Activated B cell treated with CpG ODN at 0.5 μM for 24 hours (primary cell): ENCODE measurements at places on chromosomes 7 and 10. TPM values are rescaled to one million over a fixed set of nuclear protein-coding genes. Genes with fewer than 3 reads are reported as not detected.

DNA sequence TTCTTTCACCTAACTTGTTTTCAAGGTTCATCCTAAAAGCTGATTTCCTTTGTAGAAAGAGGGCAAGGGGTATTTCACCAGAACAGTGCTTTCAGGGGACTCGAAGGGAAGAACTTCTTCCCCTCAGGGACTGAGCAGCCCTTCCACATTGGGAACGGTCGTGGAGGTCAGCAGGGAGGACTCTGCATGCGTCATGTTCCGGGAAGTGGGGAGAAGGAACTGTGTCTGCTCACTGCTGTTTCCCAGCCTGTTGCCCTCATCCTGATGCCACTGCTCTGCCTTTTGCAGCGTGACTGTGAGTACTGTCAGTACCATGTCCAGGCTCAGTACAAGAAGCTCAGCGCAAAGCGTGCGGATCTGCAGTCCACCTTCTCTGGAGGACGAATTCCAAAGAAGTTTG, 27.2 kb downstream of the MCM10 start:
- H3K36me3 ChIP-seq: no peaks in the 10 kb centered on the region
- H3K4me3 ChIP-seq: no peak overlapping the region
- DNase-seq: no peak
- no peak overlapping the region for H3K27ac ChIP-seq
- H3K27me3 ChIP-seq: no peaks in the 10 kb centered on the region

- peak overlapping the region; percentile 75 for H3K27ac ChIP-seq
- DNase-seq: no peak
- H3K4me1 ChIP-seq: peaks cover 22% of the 10 kb centered on the region
- H3K4me3 ChIP-seq: peak overlapping the region; percentile 94
- H3K27me3 ChIP-seq: no peaks in the 10 kb centered on the region
Measured at GRCh38 chr10:121926671-121927317, 1.0 kb downstream of the ATE1 start.

TMEM270 gene
- not detected in 2 replicates for total RNA-seq

DNA sequence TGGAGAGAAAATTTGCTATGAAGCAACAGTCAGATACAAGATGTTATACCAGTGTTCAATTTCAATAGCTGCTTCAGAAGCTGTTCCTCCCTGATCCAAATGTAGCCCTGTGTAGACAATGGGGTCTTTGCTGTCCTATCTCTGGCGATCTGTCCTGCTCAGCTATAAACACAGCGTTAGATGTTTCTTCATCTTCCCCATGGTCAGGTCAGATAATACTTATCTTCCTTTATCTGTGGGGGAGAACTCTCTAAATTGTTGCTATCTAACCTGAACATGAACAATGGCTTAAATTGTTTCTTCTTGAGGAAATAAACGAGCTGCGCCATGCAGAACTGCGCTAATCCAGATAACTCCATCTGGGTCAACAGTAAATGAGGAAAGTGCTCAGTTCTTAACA, 15.6 kb upstream of the KIAA1217 start:
- H3K27me3 ChIP-seq: no peaks in the 10 kb centered on the region
- no peak overlapping the region for H3K27ac ChIP-seq
- no peak overlapping the region for H3K4me3 ChIP-seq
- DNase-seq: no peak

IDI2 gene
- not detected in 2 replicates for total RNA-seq

AOC1 gene
- total RNA-seq: not detected in 2 replicates

NEUROG3 gene
- 0.38 and 0.66 TPM in 2 replicates for total RNA-seq

DNA sequence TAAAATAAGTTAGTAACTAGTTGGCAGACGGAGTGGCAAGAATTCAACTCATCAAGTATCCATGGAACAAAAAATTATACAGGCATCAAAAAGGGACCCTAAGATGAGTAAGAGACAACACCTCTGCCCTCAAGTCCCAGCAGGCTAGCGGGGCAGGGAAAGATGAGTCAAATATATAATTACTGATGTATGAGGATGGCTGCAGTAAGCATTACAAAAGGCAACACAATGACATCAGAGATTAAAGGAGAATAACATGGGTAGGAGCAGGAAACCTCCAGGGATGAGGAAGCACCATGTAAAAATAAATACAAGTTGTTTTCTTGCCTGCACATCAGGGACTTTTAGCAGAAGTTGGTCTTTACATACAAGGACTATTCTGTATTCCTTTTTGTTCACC, 49.4 kb downstream of the SCRN1 start:
- no peak for DNase-seq
- no peaks in the 10 kb centered on the region for H3K4me1 ChIP-seq
- peaks cover 81% of the 10 kb centered on the region for H3K36me3 ChIP-seq

DNA sequence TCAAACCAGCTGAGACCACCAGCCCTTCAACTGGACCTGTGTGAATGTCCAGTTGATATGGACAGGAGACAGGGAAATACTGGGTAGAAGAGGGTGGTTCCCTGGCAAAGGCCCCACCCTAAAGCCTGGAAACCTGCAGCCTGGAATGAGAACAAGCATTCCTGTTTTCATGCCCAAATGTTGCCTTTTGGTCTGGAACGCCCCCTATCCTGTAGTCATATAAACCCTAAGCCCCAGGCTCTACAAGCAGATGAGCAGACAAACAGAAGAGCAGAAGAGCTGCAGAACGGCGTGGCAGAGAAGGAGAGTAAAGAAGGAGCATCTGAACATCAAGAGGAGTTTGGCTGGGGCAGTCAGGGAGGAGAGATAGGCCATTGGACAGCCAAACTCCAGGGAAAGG, 38.4 kb downstream of the SYPL1 start:
- H3K4me3 ChIP-seq: peak overlapping the region; percentile 58
- peaks cover 98% of the 10 kb centered on the region for H3K4me1 ChIP-seq
- H3K36me3 ChIP-seq: no peaks in the 10 kb centered on the region
- peak overlapping the region; percentile 98 for H3K27ac ChIP-seq
- no peaks in the 10 kb centered on the region for H3K27me3 ChIP-seq

DNA sequence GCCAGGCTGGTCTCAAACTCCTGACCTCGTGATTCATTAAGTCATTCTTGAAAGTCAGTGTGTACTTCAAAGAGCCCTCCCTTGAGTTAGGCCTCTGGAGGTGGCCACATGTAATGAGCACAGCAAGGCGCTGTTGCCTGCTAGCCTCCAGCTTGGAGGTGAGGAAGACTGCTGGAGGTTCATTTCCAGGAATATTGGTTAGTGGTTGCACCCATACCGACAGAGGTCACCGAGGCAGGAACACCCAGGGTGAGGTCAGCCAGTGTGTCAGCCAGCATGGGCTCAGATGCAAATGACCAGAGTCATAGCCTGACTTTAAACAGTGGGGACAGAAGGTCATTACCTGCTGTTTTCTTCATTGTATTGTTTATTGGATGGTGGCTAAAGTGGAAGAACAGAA, 85.0 kb downstream of the PLPP4 start:
- no peak overlapping the region for H3K27ac ChIP-seq
- H3K4me1 ChIP-seq: no peaks in the 10 kb centered on the region
- no peak overlapping the region for H3K4me3 ChIP-seq
- DNase-seq: no peak
- no peaks in the 10 kb centered on the region for H3K36me3 ChIP-seq
- H3K27me3 ChIP-seq: peaks cover 2% of the 10 kb centered on the region

SLC18A3 gene
- not detected in 2 replicates for total RNA-seq

- no peak overlapping the region for H3K4me3 ChIP-seq
- H3K27ac ChIP-seq: no peak overlapping the region
- H3K4me1 ChIP-seq: peaks cover 5% of the 10 kb centered on the region
- H3K27me3 ChIP-seq: peaks cover 20% of the 10 kb centered on the region
Measured at GRCh38 chr7:1630700-1631336, 39.3 kb upstream of the ELFN1 start.

DNA sequence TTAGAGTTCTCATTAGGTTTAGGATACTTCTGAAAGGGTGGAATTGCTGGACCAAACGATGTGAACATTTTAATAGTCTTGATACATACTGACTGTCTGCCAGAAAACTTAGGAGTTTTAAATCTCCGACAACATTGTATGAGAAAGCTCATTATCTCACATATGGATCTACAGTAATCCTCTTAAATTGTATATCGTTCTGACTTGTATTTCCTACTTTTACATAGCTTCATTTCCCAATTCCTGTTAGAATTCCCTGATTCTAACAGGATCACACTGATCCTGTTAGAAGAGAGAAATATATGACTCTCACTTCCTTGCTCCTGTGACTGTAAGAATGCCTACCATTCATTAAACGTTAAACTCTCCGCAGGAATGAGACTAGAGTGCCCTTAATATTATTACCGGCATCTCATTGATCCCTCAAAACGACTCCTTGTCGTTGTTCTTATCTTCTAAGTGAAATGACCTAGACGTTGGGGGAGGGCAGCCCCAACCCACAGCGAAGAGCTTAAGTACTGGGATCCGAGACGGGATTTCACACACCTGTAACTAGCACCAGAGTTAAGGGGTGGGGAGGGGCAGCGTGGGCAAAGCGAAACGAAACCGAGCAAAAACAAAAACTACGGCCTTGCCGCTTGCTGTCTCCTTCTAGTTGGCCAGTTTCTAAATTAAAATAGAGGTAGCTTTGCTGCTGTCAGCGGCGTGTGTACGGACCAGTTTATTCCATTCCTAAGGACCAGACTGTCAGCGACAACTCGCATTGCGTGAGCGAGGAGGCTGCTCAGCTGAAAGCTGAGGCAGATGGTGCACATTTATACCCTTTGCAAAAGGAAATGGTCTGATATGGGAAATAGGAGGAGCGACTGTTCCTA, 678 bp upstream of the TMEM106B start:
- peak overlapping the region; percentile 90 for H3K27ac ChIP-seq
- H3K4me1 ChIP-seq: peaks cover 21% of the 10 kb centered on the region
- peak; percentile 41 for DNase-seq
- peaks cover 8% of the 10 kb centered on the region for H3K27me3 ChIP-seq
- peak overlapping the region; percentile 91 for H3K4me3 ChIP-seq
- H3K36me3 ChIP-seq: peaks cover 16% of the 10 kb centered on the region

DNA sequence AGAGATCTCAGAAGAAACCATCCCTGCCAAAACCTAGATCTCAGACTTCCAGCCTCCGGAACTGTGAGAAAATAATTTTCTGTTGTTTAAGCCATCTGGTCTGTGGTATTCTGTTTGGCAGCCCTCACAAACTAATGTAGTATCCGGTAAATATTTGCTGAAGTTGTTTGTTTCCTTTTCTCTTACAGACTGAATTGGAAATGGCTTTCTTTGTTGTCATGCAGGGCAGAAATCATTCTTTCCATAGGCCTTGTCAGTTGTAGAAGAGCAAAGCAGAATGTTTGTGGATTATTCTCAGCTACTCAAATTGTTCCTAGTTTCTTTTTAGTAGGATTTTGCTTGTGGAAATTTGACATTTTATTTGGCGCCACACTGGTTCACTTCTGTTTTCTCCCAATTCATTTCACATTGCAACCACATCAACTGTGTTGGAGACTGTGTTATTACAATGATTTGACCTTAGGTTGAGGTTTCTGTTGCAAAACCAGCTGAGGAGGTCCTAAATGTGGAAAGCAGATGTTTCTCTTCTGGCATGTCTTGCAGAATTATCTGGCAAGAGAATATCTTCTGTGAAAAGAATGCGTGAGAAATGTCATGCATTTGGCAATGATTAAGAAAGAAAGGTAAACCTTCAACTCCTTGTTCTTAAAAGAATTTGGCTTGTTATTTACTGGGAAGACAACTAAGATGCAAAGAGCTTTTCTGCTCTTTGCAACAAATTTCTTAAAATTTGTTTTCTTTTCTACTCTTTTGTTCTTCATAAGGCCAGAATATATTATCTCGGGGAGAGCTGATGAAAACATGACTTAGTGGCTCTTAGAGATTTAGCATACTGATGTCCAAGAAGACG, 25.8 kb downstream of the ACTA2 start:
- peaks cover 56% of the 10 kb centered on the region for H3K36me3 ChIP-seq
- H3K4me1 ChIP-seq: peaks cover 5% of the 10 kb centered on the region
- no peak for DNase-seq
- H3K27ac ChIP-seq: no peak overlapping the region

GRCh38 chr7:35968140-35968940, 167.5 kb downstream of the SEPTIN7 start:
- no peak for DNase-seq
- peaks cover 11% of the 10 kb centered on the region for H3K27me3 ChIP-seq
- H3K4me1 ChIP-seq: peaks cover 4% of the 10 kb centered on the region

ADAP1 gene
- total RNA-seq: 9.4 and 11.9 TPM in 2 replicates

CDNF gene
- 0.49 and 0.98 TPM in 2 replicates for total RNA-seq

DNA sequence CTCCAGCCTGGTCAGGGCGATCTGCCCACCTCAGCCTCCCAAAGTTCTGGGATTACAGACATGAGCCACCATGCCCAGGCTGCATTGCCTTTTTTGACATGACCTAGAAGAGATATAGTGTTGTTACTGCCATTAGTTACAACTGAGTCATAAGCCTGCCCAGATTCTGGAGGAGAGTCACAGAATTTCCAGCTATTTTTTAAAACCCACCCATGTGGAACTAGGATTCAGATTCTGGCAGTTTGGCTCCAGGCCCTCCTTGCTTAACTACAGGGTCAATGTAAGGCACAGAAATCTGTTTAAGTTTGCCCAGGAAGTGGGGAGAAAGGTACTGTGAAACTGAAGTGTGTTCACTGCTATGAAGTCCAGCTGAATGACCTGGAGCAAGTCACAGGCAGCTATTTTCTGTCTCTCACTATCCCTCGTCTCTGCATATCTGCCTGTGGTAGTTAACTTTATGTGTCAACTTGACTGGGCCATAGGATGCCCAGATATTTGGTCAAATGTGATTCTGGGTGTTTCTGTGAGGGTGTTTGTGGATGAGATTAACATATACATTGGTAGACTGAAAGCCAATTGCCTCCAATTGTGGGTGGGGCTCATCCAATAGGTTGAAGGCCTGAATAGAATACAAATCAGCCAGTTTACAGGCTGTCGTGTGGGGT, 8.4 kb upstream of the MARVELD1 start:
- no peaks in the 10 kb centered on the region for H3K36me3 ChIP-seq
- H3K27ac ChIP-seq: no peak overlapping the region
- peaks cover 34% of the 10 kb centered on the region for H3K27me3 ChIP-seq
- no peaks in the 10 kb centered on the region for H3K4me1 ChIP-seq
- DNase-seq: no peak

- H3K27ac ChIP-seq: no peak overlapping the region
- no peak for DNase-seq
- H3K4me1 ChIP-seq: no peaks in the 10 kb centered on the region
- no peaks in the 10 kb centered on the region for H3K36me3 ChIP-seq
- H3K27me3 ChIP-seq: no peaks in the 10 kb centered on the region
- H3K4me3 ChIP-seq: no peak overlapping the region
Measured at GRCh38 chr10:116440330-116441030, 12.8 kb downstream of the PNLIPRP3 start.

SDK1 gene
- 0.32 and 1.3 TPM in 2 replicates for total RNA-seq

- H3K4me3 ChIP-seq: no peak overlapping the region
- no peaks in the 10 kb centered on the region for H3K27me3 ChIP-seq
- H3K36me3 ChIP-seq: no peaks in the 10 kb centered on the region
- no peak overlapping the region for H3K27ac ChIP-seq
- no peak for DNase-seq
Measured at GRCh38 chr7:138308136-138308535, 151.9 kb upstream of the TRIM24 start.

- no peak overlapping the region for H3K27ac ChIP-seq
- H3K4me3 ChIP-seq: no peak overlapping the region
- H3K27me3 ChIP-seq: peaks cover 22% of the 10 kb centered on the region
- H3K4me1 ChIP-seq: no peaks in the 10 kb centered on the region
Measured at GRCh38 chr10:97169911-97170693, 15.7 kb downstream of the SLIT1 start.
